ENCODE measurements at places on chromosomes 6 and 20. TPM values are rescaled to one million over a fixed set of nuclear protein-coding genes. Genes with fewer than 3 reads are reported as not detected.
A peak's percentile ranks its signal among the peaks of the same experiment; 100 is the strongest.

- H3K4me1 ChIP-seq: peaks cover 3% of the 10 kb centered on the region
- H3K4me3 ChIP-seq: no peak overlapping the region
- no peaks in the 10 kb centered on the region for H3K27me3 ChIP-seq
- peaks cover 11% of the 10 kb centered on the region for H3K36me3 ChIP-seq
- DNase-seq: no peak
- no peak overlapping the region for H3K27ac ChIP-seq
These were observed 40.1 kb upstream of the DYNLRB1 start for GRCh38 chr20:34475979-34476736.

GRCh38 chr20:35410613-35411012 lies 1.2 kb downstream of the UQCC1 start:
- peak overlapping the region; percentile 91 for H3K27ac ChIP-seq
- H3K4me3 ChIP-seq: peak overlapping the region; percentile 61
- no peak for DNase-seq
- peaks cover 10% of the 10 kb centered on the region for H3K4me1 ChIP-seq

- no peak overlapping the region for H3K27ac ChIP-seq
- H3K4me3 ChIP-seq: peak overlapping the region; percentile 72
- H3K4me1 ChIP-seq: peaks cover 10% of the 10 kb centered on the region
- peaks cover 19% of the 10 kb centered on the region for H3K36me3 ChIP-seq
- DNase-seq: no peak
These were observed 1.5 kb upstream of the PPDPF start for GRCh38 chr20:63518946-63519667.

DNA sequence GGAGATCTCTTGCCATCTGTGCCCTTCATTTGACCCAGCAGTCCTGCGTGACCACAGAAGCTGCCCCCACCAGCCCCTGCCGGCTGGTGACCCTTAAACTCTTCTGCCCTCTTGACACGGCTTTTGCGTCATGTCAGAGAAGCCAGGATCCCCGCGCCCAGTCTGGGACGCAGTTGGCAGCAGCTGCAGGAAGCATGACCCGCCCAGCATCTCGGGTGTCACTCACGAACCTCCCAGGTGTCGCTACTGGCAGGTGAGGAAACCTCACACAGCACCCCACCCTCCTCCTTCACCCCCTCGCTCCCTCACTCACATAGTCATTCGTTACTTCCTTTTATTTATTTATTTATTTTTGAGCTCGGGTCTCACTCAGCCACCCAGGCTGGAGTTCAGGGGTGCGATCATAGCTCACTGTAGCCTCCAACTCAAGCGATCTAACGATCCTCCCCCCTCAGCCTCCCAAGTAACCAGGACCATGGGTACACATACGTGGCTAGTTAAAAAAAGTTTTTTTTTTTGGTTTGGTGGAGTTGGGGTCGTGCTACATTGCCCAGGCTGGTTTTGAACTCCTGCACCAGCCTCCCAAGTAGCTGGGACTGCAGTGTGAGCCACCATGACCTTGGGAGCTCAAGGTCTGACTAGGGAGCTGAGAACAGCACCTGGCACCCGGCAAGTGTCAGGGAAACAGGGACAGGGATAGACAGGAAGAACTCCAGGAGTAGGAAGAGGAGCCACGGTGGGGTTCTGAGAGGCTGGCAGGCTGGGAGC lies 14.1 kb upstream of the SPDEF start:
- no peak for DNase-seq
- peaks cover 7% of the 10 kb centered on the region for H3K27me3 ChIP-seq
- H3K27ac ChIP-seq: no peak overlapping the region
- H3K36me3 ChIP-seq: no peaks in the 10 kb centered on the region
- no peak overlapping the region for H3K4me3 ChIP-seq
- H3K4me1 ChIP-seq: no peaks in the 10 kb centered on the region

DNA sequence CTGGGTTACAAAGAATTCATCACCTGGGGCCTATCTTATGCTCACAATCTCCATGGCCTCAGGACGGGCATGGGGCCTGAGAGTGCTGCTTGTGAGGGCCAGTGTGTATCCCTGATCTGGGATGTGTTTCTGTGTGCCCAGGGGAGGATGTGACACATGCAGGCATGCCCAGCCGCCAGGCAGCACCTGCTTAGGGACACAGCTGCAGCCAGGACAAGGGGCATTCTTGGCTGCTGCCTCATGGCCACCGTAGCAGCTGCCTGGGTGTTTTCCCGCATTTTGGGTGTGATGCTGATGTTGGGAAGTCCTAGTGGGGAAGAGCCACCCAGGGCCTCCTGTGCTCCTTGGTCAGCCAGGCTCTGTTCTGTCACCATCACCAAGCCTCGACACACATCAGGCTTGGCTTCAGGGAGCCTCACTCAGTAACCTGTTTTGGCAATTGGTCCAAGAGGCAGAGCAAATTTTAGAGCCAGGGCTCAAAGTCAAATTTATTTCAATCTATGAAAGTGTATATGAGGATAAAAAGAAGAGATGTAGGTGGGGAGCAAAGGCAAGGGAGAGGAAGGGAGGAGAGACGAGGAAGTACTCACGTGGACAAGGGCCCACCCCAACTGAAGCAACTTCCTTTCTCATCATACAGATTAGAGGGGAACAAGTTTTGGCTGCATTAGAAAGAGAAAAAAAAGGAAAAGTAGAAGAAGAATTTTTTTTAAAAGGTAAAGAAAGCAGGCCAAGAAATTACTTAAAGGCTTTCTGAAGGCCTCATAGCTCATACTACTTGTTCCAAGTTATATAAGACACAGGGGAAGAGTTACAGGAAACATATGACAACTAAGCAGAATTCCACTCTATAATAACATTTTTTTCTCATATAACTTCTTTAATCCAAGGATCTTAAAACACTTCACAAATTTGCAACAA lies 269.9 kb upstream of the SUPT3H start:
- H3K27ac ChIP-seq: no peak overlapping the region
- H3K4me3 ChIP-seq: no peak overlapping the region
- no peaks in the 10 kb centered on the region for H3K27me3 ChIP-seq
- peaks cover 32% of the 10 kb centered on the region for H3K4me1 ChIP-seq
- DNase-seq: peak; percentile 30
- H3K36me3 ChIP-seq: no peaks in the 10 kb centered on the region

- no peaks in the 10 kb centered on the region for H3K27me3 ChIP-seq
- H3K36me3 ChIP-seq: no peaks in the 10 kb centered on the region
- DNase-seq: no peak
- H3K27ac ChIP-seq: no peak overlapping the region
- no peak overlapping the region for H3K4me3 ChIP-seq
- no peaks in the 10 kb centered on the region for H3K4me1 ChIP-seq
These were observed 115.3 kb downstream of the AHI1 start for GRCh38 chr6:135382182-135382628.

- H3K36me3 ChIP-seq: no peaks in the 10 kb centered on the region
- no peak for DNase-seq
- no peaks in the 10 kb centered on the region for H3K4me1 ChIP-seq
- no peaks in the 10 kb centered on the region for H3K27me3 ChIP-seq
- H3K4me3 ChIP-seq: no peak overlapping the region
These were observed 26.0 kb downstream of the SLC2A10 start for GRCh38 chr20:46735436-46735835.

- DNase-seq: no peak
- peaks cover 43% of the 10 kb centered on the region for H3K36me3 ChIP-seq
These were observed 8.5 kb downstream of the CD164 start for GRCh38 chr6:109373762-109374161.

- DNase-seq: no peak
- H3K27ac ChIP-seq: no peak overlapping the region
- no peaks in the 10 kb centered on the region for H3K4me1 ChIP-seq
- no peaks in the 10 kb centered on the region for H3K36me3 ChIP-seq
- H3K27me3 ChIP-seq: peaks cover 3% of the 10 kb centered on the region
These were observed 265.4 kb upstream of the CDH4 start for GRCh38 chr20:60986506-60987156.

GRCh38 chr6:106714281-106714680 lies 84.9 kb downstream of the QRSL1 start:
- DNase-seq: no peak
- H3K36me3 ChIP-seq: no peaks in the 10 kb centered on the region
- no peaks in the 10 kb centered on the region for H3K27me3 ChIP-seq
- no peak overlapping the region for H3K27ac ChIP-seq

- DNase-seq: peak; percentile 33
- peaks cover 30% of the 10 kb centered on the region for H3K4me1 ChIP-seq
- H3K4me3 ChIP-seq: no peak overlapping the region
- no peaks in the 10 kb centered on the region for H3K36me3 ChIP-seq
These were observed 67.4 kb downstream of the MOXD1 start for GRCh38 chr6:132333639-132334520.

GRCh38 chr20:37823296-37823980 lies 79.5 kb upstream of the VSTM2L start:
- H3K36me3 ChIP-seq: no peaks in the 10 kb centered on the region
- H3K4me1 ChIP-seq: no peaks in the 10 kb centered on the region
- no peak overlapping the region for H3K27ac ChIP-seq
- no peak overlapping the region for H3K4me3 ChIP-seq

DNA sequence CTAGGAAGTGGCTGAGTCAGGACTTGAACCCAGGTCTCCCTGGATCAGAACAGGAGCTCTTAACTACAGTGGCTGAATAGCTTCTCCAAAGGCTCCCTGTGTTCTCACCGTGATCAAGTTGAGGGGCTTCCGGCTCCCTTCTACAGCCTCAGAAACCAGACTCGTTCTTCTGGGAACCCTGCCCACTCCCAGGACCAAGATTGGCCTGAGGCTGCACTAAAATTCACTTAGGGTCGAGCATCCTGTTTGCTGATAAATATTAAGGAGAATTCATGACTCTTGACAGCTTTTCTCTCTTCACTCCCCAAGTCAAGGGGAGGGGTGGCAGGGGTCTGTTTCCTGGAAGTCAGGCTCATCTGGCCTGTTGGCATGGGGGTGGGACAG lies 44.6 kb upstream of the TTPAL start:
- DNase-seq: no peak
- H3K27me3 ChIP-seq: peaks cover 19% of the 10 kb centered on the region
- no peaks in the 10 kb centered on the region for H3K4me1 ChIP-seq
- H3K4me3 ChIP-seq: no peak overlapping the region

- no peak overlapping the region for H3K4me3 ChIP-seq
- H3K27me3 ChIP-seq: no peaks in the 10 kb centered on the region
- DNase-seq: no peak
- no peaks in the 10 kb centered on the region for H3K4me1 ChIP-seq
- no peak overlapping the region for H3K27ac ChIP-seq
These were observed 141.3 kb downstream of the FUT9 start for GRCh38 chr6:96157018-96157565.

DNA sequence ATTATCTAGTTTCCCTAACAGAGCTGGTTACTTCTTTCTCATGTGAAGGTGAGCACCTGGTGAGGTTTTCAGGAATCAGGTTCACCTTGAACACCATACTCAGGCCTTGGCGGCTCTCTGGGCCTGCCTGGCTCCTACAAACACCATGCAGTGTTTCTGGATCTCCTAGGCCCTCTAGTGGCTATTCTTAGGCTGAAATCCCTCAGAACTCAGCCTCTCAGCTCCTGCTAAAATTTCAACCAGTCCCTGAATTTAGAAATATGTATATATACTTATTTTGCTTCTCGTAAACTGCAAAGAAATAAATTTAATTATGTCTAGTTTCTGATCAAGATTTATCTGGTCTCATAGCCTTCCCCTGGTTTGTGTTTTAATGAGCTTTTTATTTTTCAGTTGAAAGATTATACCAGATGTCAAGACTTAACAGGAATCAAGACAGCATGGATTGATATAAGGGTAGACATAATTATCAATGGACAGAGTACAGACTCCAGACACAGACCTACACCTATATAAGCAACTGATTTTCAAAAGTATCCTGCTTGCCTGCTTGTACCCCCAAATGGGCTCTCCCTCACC lies 55.9 kb downstream of the ANKEF1 start:
- no peak overlapping the region for H3K27ac ChIP-seq
- no peaks in the 10 kb centered on the region for H3K27me3 ChIP-seq
- no peak overlapping the region for H3K4me3 ChIP-seq
- DNase-seq: no peak

Gene SLC22A1
- 0.76 TPM for polyA plus RNA-seq

Gene C2
- polyA plus RNA-seq: not detected

Gene BRPF3
- polyA plus RNA-seq: 6.0 TPM

Gene CPXM1
- not detected for polyA plus RNA-seq

Gene CTCFL
- not detected for polyA plus RNA-seq

Gene TP53INP2
- 2.6 TPM for polyA plus RNA-seq

Gene TOMM34
- polyA plus RNA-seq: 47.7 TPM

Gene SLC4A11
- 3.9 TPM for polyA plus RNA-seq
